Activated CD4-positive, alpha-beta T cell treated with anti-CD3 and anti-CD28 coated beads for 1 hour (primary cell): ENCODE measurements at places on chromosomes 12 and 14.
A peak's percentile ranks its signal among the peaks of the same experiment; 100 is the strongest.

- peak; percentile 19 for DNase-seq
These were observed 7.3 kb upstream of the BATF start for GRCh38 chr14:75514673-75515628.

DNA sequence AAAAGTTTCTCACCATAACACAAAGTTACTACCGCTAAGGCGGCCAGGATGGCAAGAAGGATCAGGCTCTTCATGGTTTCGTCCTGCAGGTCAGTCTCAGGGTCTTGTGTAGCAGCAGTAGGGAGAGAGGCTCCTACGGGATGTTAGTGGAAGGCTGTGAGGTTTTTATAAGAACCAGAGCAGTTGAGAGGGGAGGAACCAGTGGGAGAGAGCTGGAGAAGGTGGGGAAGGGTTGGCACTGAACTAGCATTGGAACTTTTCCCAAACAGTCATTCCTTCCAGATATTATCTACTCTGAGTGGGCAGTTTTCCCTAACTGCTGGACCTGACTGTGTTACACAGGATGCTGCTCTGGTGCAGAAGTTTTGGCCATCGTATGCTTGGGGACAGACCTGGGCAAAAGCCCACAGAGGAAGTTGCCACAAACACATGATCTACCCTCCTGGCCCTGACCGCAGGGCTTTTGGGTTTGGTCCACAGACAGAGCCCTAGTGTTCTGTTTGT is at the start of gene MGP:
Gene MGP (minus strand): TSS at position 137 of the 504 bp plus-strand sequence. CDS start 63 bp downstream, at position 74.
- no peak for DNase-seq

DNA sequence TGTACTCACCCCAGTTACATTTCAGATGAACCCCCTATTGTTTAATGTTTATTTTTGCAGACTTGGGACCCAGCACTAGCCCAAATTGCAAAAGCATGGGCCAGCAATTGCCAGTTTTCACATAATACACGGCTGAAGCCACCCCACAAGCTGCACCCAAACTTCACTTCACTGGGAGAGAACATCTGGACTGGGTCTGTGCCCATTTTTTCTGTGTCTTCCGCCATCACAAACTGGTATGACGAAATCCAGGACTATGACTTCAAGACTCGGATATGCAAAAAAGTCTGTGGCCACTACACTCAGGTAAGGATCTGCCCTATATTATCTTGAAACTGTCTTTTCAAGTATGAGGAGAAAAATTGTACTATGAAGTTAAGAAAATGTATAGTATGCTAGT is 1.2 kb downstream of the GLIPR1 start:
- no peak for DNase-seq

GRCh38 chr14:44833376-44834060 is 128.2 kb downstream of the KLHL28 start:
- no peak for DNase-seq

GRCh38 chr14:82354126-82354525 is 820.5 kb upstream of the SEL1L start:
- no peak for DNase-seq
